ENCODE measurements at places on chromosomes 1 and 21.

GRCh38 chr1:191876631-191877030 lies 281.6 kb upstream of the RGS18 start:
- DNase-seq: no peak

- DNase-seq: no peak
These were observed 63.9 kb downstream of the KCNK2 start for GRCh38 chr1:215146240-215146975.

GRCh38 chr1:41673378-41673777 lies 188.9 kb upstream of the EDN2 start:
- DNase-seq: no peak

- DNase-seq: peak; percentile 14
These were observed 60.6 kb downstream of the WNT9A start for GRCh38 chr1:227886993-227887696.

- no peak for DNase-seq
These were observed 10.1 kb downstream of the CFAP45 start for GRCh38 chr1:159889821-159890252.

- no peak for DNase-seq
These were observed 675.7 kb upstream of the CHRM3 start for GRCh38 chr1:238710697-238711096.

DNA sequence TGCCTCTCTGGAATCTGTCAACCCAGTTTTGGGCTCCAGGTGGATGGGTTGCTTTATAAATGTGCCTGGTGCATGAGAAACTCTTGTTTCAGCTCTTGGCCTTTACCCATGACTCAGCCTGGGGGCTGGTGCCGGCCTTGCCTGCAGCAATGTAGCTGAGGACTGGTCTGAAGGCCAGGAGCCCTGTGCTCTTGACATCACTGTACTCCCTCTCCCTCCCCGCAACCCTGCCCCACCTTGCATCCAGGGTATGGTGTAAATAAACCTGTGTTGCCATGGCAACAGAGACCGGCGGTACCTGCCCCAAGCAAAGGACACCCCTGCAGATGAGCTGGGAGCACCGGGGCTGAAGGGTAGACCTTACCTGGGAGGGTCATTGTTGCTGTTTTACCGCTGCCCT lies 13.3 kb downstream of the FAM151A start:
- DNase-seq: no peak

GRCh38 chr1:36339215-36339614 lies 15.8 kb upstream of the EVA1B start:
- DNase-seq: no peak

DNA sequence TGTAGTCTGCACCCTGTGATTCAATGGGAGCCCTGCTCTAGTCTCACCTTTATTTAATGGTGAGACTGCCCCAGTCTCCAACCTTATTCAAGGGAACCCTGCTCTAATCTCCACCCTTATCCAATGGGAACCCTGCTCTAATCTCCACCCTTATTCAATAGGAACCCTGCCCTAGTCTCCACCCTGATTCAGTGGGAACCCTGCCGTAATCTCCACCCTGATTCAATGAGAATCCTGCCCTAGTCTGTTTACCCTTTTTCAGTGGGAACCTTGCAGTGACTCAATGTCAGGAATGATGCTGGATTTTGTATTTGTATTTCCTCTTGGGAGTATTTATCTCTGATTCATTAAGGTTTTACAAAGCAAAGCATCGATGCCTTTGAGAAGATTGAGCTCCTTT lies 39.5 kb downstream of the TRPM2 start:
- DNase-seq: no peak

DNA sequence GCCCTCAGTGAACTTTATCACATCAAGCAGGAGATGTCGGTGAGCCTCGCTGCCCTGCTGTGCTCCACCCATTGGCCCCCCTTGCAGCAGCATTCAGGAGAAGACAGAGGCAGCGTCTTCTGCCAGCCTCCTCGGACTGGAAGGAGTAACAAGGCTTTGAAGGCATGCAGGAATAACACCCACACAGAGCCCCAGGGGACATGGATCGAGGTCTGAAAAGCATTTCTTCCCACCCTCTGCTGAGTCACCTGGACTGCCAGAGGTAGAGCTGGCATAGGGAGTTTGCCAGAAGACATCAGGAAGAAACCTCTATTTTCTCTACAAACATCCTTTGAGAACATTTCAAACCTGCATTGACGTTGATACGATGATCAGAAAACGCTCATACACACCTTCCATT lies 42.9 kb downstream of the COL18A1 start:
- no peak for DNase-seq

- no peak for DNase-seq
These were observed 274.9 kb downstream of the NUF2 start for GRCh38 chr1:163596541-163597258.

- DNase-seq: no peak
These were observed 276.2 kb downstream of the USP25 start for GRCh38 chr21:16005996-16006395.

GRCh38 chr1:41662061-41662764 lies 177.7 kb upstream of the EDN2 start:
- DNase-seq: peak; percentile 31

DNA sequence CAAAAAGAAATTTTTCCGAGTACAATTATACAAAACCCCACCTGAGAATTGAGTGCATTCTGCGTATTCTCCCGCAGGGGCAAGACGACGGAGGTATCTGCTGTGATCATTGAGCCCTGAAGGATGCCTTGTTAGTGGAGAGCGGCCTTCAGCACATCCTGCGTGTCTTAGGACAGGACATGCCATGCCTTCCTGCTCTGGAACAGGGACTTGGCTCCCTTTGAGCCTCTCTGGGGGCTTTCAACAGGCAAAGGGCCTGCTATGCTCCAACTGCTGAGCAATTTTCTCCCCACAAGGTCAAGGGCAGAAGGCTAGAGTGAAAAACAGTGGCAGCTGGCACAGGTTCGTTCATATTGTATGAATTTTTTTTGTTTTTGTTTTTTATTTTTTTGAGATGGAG lies 52.4 kb downstream of the TOR1AIP2 start:
- no peak for DNase-seq

- DNase-seq: no peak
These were observed 25.8 kb downstream of the KIF26B start for GRCh38 chr1:245180496-245181157.

GRCh38 chr1:212566522-212567479 lies 41.8 kb upstream of the ATF3 start:
- no peak for DNase-seq

DNA sequence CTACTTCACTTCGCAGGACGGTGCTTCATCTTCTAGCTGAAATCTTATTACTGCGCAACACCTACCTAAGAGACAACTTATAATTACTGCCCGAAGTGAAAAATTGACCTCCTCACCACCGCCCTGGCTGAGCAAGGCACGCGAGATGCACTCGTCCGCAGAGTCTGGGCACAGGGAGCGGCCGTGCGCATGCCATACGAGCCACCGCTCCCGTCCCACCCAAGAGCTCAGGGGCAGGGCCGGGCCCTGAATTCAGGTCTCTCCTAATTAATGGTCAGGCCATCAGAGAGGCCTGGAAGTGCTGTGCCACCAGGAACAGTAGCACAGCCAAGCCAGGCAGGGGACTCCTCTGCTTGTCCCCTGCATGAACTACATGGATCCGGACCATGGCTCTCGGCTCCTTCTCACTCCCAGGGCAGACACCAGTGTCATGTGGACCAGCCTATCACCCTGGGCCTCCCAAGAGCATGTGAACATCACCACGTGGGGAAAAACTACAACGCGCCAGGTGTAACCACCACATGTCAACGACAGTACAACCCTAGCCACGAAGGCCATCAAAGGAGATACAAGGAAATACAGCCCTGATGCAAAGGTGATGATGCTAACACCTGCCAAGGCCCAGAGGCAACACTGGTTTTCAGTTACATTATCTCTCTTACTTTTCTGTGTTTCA lies 11.5 kb downstream of the RIPK4 start:
- no peak for DNase-seq

GRCh38 chr1:8247811-8248436 lies 70.0 kb upstream of the SLC45A1 start:
- no peak for DNase-seq

DNA sequence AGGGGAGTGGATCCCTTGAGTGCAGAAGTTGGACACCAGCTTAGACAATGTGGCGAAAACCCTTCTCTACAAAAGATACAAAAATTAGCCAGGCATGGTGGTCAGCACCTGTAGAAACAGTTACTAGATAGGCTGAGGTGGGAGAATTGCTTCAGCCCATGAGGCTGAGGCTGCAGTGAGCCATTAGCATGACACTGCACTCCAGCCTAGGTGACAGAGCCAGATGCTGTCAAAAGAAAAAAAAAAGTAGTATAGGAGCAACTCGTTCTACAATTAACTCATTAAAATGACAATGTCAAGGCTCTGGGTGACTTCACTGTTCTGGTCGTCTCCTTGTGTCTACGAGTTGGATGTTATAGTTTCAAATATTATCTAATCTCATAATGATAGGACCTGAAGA lies 370.6 kb upstream of the NCAM2 start:
- DNase-seq: no peak

GRCh38 chr1:22665752-22666151 lies 12.7 kb downstream of the C1QB start:
- DNase-seq: peak; percentile 37
